H4 (cell line): ENCODE measurements at places on chromosomes 3 and 15.
A peak's percentile ranks its signal among the peaks of the same experiment; 100 is the strongest.

- DNase-seq: no peak
Observed at GRCh38 chr3:5463991-5464390, 276.5 kb downstream of the EDEM1 start.

DNA sequence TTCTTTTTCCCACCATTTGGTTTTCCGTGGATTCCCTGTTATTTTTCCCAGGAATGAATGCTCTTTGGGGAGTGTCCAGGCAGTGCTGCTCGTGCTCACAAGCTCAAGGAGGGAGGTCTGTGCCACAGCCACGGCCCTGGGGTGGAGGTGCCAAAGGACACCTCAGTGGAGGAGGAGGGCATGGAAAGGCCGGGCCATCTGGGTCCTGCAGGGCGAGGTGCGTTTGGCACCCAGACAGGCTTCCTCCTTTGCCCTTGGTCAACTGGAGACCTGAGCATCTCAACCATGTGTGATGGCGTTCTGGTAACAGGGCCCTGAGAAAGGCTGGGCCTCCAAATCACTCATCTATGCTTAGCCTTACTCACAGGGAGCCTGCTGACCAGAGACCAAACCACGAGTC lies 25.4 kb downstream of the KY start:
- no peak for DNase-seq

GRCh38 chr3:155497930-155498647 lies 204.6 kb upstream of the STRIT1 start:
- peak; percentile 65 for DNase-seq

GRCh38 chr15:51181905-51182304 lies 87.2 kb upstream of the TNFAIP8L3 start:
- no peak for DNase-seq

GRCh38 chr3:67423722-67424121 lies 230.7 kb downstream of the SUCLG2 start:
- DNase-seq: no peak

DNA sequence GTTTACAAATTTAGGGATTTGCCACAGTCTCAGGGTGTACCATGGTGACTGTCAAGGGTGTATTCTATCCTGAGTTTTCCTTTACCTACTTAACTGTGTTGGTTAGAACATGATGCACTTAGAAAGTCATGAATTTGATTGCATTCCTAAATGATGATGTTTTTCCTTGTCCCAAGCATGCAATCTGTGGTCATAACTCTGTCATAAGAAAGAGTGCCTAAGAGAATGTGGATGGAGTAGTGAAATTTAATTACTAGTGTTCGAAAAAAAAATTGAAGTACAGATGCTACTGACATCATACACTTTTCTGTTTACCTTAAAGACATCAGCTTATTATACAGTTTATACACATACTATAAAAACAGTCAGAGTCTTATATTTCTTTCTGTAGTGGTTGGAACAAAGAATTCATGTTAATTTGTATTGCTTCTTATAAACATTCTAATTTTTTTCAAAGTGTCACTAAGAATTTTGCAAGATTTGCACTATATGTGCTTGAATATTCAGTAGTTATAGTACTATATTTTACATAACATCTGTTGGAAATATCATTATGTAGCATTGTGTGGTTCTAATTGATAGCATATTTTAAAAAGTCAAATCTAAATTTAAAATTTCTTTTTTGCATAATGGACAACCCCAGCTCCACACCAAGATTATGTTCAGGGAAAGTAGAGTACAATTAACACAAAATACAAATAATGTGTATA lies 231.3 kb upstream of the KCNMB2 start:
- peak; percentile 63 for DNase-seq

DNA sequence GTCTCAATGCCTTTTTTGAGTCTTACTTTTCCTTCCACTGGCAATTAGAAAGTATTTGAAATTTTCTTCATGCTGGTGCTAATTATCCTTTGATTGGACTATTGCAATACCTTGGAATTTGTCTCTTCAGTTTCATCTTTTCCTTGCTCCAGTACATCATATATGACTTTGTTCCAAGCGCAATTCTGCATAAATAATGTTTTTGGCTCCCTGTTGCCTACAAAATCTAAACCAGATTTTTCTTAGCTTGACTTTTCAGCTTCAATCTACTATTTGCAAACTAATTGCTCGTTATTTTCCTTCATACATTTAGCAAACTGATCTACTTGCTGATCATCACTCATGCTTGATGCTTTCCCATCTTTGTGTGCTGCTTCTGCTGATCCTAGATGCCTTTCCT lies 230.8 kb upstream of the GPR149 start:
- no peak for DNase-seq

DNA sequence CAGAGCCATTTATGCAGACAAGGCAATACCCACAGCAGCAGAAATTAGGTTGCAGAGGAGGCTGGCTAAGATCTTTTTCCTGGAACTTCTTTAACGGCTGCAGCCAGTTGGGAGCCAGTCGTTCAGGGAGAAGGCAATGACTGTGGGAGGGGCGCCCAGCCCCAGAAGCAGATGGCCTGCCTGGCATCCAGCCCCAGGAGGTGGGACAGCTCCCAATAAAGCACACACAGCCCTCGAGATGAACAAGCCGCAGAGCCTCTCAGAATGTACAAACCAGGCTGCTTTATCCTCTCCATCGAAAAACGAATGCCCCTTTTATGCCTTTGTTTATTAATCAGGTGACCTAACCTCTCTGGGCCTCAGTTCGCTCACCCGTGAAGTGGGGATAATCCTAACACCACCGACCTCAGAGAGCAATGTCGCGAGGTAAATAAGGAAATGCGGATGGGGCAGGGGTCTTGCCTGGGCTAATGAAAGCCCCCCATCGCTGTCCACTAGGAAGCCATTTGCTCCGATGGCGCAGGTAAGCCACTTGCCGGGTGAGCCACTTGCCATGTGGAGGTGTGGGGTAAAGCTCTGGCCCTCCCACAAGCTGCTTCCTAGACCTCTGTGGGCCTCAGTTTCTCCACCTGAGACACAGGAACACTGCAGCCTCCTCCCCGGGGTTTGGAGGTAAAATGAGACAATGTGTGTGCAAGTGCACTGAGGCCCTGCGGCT lies 35.8 kb downstream of the MGLL start:
- DNase-seq: no peak

DNA sequence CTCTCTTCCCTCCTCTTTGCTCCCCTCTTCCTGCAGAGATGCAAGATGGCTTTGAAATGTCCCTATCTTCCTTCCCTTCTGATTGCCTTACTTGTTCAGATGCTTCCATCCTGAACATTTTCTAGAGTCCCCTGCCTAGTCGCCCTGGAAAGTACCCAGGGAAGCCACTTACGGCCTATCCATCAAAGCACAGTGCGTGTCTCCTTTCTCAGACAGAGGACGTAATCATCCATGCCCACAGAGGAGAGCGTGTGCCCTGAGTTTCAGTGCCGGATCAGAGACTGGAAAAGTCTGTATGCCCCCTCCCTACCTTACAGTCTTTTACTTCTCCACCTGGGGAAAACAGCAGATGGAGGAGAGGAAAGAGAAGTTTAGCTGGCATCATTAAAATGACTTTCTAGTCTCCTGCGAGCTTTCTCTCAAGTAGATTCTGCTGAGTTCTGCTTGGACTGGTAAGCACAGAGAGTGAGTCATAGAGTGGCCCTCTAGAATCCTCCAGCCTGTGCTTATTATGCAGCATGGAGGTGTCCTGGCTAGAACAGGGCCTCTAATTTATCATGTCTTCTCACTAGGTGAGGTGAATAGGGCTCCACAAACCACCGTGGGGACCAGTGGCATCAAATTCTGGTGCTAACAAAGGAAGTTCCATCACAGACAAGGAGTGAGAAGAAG lies 114.6 kb downstream of the SLCO3A1 start:
- DNase-seq: no peak

DNA sequence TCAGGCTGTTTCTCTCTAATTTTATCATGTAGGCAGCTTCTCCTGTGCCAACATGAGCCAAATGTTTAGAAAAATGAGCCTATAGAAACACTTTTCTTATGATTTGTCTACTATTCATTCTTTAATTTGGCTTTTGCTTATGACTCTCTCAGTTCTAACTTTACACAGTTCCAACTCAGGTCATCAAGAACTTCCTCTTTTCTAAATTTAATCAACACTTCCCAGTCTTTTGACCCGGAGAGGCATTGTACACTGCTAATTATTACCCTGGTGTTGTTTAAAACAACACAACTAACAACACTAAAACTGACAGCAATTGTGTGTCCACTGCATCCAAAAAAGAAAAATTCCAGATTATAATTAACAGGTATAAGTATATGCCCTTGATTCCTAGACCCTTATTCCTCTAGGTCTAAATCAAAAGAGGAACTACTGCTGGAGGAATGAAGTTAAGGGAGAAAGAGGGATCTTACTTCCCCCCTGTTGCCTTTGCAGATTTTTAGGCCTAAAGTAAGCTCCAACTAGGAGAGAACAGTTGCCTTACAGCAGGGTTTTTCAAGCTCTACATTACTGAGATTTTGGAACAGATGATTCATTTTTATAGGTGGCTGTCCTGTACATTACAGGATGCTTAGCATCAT lies 332.2 kb upstream of the GOLIM4 start:
- DNase-seq: no peak

- no peak for DNase-seq
Observed at GRCh38 chr3:142270407-142270806, 45.0 kb upstream of the GK5 start.

GRCh38 chr3:179546814-179547241 lies 15.9 kb upstream of the ACTL6A start:
- no peak for DNase-seq

- no peak for DNase-seq
Observed at GRCh38 chr15:34324933-34325332, 12.6 kb downstream of the SLC12A6 start.

DNA sequence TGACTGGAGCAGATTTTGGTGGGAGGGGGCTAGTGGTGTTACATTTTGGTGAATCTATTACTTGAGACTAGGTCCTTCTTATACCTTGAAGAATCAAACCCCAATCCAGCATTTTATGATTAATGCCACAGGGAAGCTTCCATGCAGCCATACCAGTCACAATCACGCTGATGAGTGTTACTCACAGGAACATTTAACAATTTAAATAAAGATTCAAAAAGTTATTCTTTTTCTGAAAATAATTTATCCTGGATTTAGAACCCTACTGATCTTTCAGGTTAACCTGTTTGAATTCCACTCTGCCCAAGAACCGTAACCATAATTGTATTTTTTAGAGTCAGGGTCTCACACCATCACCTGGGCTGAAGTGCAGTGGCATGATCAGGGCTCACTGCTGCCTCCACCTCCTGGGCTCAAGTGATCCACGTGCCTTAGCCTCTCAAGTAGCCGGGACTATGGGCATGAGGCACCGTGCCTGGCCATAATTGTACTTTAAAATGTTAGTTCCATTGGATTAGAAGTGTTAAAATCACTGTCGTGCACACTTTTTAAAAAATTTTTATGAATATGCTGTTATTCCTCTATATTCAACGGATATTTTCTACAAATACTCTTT lies 929 bp upstream of the MTMR10 start:
- DNase-seq: no peak

DNA sequence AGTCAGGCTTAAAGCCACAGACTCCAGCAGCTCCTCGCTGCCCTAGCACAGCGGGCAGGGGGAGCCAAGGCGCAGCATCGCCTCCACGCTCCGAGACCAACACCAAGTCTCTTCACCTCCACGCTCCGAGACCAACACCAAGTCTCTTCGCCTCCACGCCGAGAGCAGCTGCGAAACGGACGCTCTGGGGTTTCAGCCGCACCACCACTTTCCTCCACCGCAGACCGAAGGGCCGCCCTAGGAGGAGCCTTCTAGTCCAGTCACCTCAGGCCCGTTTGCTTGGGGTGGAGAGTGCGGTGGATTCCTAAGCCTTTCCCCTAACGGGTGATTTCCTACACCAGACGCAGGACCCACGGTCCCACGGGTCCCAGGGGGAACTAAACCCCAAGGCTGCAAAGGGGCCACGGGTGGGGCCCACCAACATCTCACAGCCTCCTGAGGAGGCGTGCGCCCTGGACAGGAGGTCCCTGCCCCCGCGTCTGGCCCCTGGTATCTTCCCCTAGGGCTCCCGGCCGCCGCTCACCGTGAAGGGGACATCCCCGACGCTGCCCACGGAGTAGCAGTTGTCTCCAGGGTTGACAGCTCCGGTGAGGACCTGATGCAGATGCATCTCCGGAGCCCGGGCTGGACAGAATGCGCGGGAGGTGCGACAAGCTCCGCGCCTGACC lies 501 bp downstream of the DMXL2 start:
- DNase-seq: peak; percentile 23

- no peak for DNase-seq
Observed at GRCh38 chr3:12663401-12663935, 449 bp downstream of the RAF1 start.

DNA sequence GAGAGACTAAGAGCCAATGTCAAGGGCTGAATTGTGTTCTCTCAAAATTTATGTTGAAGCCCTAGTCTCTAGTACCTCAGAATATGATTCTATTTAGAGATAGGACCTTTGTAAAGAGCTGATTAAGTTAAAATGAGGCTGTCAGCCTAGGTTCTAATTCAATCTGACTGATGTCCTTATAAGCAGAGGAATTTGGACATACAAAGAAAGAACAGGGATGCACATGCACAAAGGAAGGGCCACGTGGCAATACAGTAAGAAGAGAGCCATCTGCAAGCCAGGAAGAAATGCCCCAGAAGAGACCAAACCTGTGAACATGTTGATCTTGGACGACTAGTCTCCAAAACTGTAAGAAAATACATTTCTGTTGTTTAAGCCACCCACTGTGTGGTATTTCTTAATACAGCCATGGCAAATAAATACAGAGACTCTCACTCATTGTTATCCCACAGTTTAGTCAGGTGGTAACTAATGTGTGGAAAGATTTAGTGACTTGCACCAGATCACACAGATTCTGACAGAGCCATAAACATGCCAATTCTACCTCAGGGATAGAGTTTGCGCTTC lies 652.2 kb downstream of the NAALADL2 start:
- no peak for DNase-seq

DNA sequence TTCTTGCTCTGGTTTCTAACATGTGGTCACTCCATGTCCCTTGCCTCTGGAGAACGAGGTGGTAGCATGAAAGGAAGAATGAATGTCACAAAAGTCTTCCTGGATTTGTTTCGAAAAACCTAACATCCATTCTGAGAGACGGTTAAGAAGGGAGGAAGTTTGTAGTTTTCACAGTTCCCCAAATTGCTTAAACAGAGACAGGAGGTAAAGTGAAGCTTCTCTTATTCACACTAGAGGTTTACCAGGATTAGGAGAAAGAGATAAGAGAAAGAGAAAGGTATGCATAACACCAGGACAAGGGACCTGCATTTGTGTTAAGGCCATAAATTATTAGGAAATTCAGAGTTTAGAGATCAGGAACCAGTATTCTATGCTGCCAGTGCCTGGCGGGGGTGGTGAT lies 228.1 kb downstream of the CPNE4 start:
- no peak for DNase-seq
